ENCODE measurements at places on chromosomes 6 and 20. TPM values are rescaled to one million over a fixed set of nuclear protein-coding genes. Genes with fewer than 3 reads are reported as not detected.

Gene CSNK2A1
- 228 TPM for total RNA-seq

Gene MUC22
- not detected for total RNA-seq

Gene OPRM1
- total RNA-seq, result not detected

Gene RMND1
- total RNA-seq, result 59.8 TPM

Gene RAD21L1
- not detected for total RNA-seq

Gene MYLK2
- 1.8 TPM for total RNA-seq

Gene GLP1R
- total RNA-seq, result 0.17 TPM

Gene BYSL
- 16.9 TPM for total RNA-seq

Gene ENPP1
- total RNA-seq, result 1.2 TPM

Gene PGC
- total RNA-seq, result not detected

Gene SNAP25
- 1.0 TPM for total RNA-seq

Gene CDSN
- total RNA-seq, result not detected

Gene ERVFRD-1
- total RNA-seq, result not detected

Gene TRIM40
- not detected for total RNA-seq

- DNase-seq, result no peak
These were observed 21.0 kb downstream of the RNASET2 start for GRCh38 chr6:166935353-166935752.

DNA sequence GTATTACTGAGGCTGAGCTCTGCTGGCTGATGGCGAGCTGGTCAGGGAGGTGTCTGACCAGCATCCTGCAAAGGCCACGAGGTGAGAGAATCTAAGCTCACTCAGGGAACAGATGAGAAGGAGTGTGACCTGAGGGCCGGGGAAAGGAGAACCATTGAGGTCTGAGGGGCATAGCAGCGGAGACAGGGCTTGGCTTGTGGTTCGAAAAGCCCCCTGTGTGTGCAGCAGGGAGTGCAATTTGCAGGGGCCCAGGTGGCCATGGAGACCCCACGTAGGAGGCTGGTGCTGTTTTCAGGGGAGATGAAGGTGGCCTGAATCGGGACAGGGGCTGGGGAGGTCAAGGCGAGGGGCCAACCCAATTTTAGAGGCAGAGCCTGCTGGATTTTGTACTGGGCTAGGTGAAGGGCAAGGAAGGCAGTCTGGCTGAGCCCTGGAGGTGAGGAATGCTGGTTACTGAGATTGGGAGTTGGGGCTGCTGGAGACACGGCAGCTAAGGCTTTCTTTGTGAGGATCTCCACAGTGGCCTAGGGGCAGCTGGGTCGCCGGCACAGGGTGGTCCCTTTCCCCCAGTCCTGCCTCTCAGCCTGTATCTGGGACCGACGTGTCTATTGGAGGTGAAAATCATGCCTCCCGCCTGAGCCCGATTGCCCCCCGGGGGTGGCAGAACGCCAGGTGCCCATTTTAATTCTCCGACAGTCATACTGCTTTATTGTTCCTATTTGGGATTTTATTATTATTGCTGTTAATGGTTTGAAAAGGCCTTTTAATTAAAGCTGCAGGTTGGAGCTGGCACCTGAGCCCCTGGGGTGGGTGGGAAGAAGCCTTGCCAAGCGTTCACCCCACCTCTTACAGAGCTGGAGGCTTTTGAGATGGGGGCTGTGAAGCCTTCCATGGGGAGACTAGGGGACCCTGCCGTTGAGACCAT is 28.4 kb downstream of the DLGAP4 start:
- no peak for DNase-seq

DNA sequence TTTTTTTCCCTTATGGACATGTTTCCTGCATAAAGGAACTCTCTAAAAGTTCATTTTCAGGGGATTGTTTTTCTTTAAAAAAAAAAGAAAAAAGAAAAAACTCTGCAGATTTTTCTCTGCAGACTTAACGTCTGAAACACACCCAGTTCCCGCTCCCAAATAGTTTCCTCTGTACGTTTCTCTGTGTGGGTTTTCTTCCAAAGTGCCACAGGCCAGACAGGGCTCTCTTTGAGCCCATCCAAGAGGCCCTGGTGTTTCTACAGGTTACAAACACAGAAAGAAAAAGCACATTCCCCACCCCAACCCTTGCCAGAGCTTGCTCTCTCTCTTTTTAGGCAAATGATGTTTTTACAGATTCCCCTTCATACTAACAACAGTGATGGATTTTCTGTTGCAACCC is 258.6 kb downstream of the FNDC1 start:
- no peak for DNase-seq

- DNase-seq, result no peak
These were observed 21.6 kb downstream of the KIAA1586 start for GRCh38 chr6:57068061-57068460.

DNA sequence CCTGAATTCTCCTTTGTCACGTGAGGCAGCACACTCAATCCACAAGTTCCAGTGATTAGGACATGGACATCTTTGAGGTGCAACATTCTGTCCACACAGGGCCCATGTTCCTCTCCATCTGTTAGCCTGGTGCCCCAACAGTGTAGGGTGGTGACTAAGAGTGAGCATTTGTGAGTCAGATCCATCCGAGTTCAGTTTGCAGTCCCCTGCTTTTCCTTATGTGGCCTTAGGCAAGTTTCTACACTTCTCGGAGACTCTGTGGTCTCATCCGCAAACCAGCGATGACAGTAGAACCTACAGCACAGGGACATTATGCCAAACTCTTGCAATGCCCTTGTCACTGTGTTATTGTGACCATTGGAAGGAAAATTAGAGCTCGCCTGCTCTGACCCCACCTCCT is 178.7 kb upstream of the CDH4 start:
- no peak for DNase-seq

- DNase-seq, result no peak
These were observed 26.6 kb downstream of the ZHX3 start for GRCh38 chr20:41290804-41291389.

GRCh38 chr20:54126806-54127655 is 46.8 kb downstream of the CYP24A1 start:
- no peak for DNase-seq

DNA sequence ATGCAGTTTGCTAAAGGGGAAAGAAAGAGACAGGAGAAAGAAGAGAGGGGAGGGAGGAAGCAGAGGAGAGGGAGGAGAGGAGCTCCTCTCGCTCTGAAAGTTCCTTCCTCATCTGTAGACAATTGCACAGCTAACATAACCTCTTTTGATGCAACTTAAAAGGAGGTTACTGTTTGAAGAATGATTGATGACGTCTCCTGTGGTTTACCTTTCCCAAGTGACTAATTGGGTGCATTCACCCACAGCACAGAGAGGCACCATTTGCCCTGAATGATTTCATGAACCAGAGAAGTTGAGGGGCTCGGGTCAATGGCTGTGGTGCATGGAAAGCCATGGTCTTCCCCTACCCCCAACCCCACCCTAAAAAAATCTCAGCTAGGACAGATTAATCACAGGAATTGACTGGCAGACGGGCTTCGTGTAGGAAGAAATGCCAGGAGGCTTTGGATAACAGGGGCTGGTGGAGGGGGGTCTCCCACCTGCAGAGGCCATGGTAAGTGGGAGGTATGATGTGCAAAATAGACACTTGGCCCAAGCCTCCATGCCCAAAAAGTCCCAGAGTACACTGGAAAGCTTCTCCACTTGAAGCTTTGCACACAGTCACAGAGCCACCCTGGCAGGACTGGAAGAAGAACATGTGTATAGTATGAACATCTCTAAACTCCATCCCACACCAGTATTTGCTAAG is 213.7 kb downstream of the ANKRD60 start:
- peak; percentile 82 for DNase-seq

- DNase-seq, result no peak
These were observed 19.8 kb downstream of the PXDC1 start for GRCh38 chr6:3731700-3732099.

- DNase-seq, result peak; percentile 18
These were observed 20.3 kb downstream of the CST4 start for GRCh38 chr20:23668477-23668951.

GRCh38 chr20:40813029-40813431 is 124.0 kb upstream of the MAFB start:
- no peak for DNase-seq

GRCh38 chr6:7247828-7248227 is 65.2 kb downstream of the SSR1 start:
- DNase-seq, result no peak

DNA sequence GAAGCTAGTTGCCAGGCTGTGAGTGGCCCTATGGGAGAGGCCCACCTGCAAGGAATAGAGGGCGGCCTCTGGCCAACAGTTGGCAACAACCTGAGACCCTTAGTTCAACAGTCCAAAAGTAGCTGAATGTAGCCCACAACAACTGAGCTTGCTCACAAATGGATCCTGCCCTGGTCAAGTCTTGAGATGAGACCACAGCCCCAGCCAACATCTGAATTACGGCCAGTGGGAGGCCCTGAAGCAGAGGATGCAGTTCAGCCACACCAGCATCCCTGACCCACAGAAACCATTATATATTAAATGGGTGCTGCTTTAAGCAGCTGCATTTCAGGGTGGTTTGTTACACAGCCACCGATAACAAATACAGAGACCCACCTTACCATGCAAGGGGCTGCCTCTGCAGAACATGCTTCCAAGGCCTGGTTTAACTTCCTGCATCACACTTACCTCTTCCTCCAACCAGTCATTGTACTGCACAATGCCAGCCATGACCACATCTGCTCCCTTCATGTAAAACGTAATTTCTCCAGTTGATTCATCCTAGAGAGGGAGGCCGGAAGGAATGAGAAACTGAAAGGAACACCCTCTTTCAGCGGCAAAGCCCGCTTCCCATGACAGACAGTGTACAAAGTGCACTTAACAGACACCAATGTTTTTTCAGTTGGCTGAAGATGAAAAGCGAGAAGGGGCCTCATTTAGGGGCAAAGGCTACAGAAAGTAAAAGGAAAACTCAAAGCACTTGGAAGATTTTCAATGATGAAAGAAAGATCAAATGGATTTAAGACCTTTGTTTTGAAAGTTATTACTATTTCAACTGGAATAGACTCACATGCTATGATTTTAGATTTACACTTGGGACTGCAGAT is 86.2 kb upstream of the NFATC2 start:
- peak; percentile 31 for DNase-seq

- no peak for DNase-seq
These were observed 8.6 kb upstream of the LBP start for GRCh38 chr20:38337561-38338140.

GRCh38 chr20:48398506-48399449 is 429.0 kb downstream of the PREX1 start:
- DNase-seq, result no peak

DNA sequence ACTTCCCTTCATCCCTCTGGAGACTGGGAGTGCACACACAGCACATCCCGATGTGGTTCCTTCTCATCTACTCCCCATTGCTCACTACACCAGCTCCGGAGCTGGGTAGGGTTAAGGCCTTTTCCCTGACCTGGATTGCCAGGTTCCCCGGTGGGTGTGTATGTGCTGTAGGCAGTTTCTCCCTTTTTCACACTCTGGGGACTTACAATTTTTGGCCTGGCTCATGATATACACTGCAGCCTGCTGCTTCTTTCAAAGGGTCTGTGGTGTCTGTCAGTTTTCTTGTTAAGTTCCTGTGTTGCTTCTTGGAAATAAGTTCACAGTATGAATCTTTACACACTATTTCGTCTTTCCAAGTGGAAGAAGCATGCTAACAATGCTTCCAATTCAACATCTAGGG is 405.5 kb downstream of the UTRN start:
- DNase-seq, result no peak

GRCh38 chr6:16045238-16045637 is 83.6 kb upstream of the MYLIP start:
- no peak for DNase-seq

GRCh38 chr20:33524261-33524660 is 34.4 kb downstream of the CBFA2T2 start:
- DNase-seq, result no peak

- DNase-seq, result no peak
These were observed 92.0 kb upstream of the TMEM181 start for GRCh38 chr6:158467923-158468322.

Data from kidney epithelial cell (primary cell).